AML-193 (cell line): ENCODE measurements at places on chromosomes 6 and 20.

GRCh38 chr6:11496152-11497060, 41.1 kb upstream of the TMEM170B start:
- DNase-seq = peak; percentile 90

DNA sequence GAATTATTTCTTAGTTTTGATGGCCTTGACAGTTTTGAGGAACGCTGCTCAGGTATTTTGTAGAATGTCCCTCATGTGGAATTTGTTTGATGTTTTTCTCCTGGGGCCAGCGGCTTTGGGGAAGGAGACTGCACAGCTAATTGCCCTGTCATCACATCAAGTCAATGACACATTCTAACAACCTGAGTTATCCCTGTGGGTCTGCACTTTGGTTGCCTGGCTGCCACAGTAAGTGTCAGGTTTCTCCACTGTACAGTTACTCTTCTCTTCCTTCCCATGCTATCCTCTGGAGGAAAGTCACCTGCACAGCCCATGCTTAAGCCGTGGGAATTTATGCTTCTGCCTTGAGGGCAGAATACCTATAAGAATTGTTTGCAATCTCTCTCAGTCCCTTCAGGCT, 1.4 kb upstream of the TREML4 start:
- no peak for DNase-seq

- peak; percentile 35 for DNase-seq
These were observed 5.2 kb downstream of the SLC35D3 start for GRCh38 chr6:136927292-136927691.

DNA sequence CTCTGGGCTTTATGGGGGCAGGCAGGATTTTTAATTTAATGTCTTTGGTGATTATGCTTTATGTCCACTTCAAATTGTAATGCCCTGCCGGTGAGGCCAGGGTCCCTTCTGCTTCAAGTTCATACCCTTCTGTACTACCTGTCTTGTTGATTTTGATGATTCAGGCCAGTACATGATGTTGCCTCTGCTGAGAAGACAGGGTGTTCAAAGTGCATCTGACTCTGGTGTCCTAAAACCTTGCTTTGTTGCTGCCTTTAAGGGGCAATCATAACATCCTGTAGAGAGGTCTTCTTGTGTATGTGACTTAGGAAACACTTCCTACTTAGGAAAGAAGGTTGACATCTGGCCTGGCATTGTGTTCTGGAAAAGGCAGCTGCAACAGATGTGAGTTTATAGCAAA, 113.2 kb downstream of the TMEM170B start:
- no peak for DNase-seq

- peak; percentile 76 for DNase-seq
These were observed 120.2 kb downstream of the MBOAT1 start for GRCh38 chr6:20092071-20092566.

- no peak for DNase-seq
These were observed 58.1 kb upstream of the SNAP91 start for GRCh38 chr6:83767033-83767432.
